NCI-H1417 treated with DMSO at 0.1 percent for 48 hours (cell line): ENCODE measurements at places on chromosomes 12 and 14.

DNA sequence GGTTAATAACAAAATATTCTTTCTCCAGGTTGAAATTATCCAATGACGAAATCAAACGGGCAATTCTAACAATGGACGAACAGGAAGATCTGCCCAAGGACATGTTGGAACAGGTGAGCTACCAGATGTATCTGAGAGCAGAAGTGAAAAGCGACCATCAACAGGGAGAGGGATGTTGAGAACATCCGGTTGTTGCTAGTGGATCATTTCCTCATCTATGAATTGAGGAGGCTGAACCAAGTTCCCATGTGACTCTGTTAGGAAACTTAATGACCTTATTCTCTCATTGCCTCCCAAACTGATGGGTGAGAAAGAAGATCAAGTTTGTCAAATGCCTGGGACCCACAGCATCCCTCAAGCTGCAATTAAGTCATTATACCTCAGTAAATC is 117.7 kb downstream of the GPR135 start:
- DNase-seq, result no peak

- DNase-seq, result no peak
These were observed 79.2 kb upstream of the RBM19 start for GRCh38 chr12:114045349-114045748.

DNA sequence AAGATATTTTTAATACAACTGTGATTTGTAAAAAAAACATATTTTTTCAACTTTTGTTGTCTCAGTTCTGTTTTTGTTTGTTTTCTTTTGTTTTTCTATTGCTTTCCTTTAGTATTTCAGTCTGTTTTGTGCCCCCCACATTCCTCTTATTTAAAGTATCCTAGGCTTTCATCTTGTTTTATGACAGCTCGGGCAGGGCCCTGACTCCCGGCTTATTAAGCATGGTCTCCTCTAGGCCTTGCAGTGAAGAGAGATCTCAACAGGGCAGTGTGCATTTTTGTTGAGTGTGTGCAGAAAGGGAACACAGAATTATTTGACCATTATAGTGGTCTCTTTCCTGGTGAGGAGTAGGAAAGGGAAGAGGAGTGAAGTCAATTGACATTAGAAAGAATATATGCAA is 110.2 kb upstream of the SLC38A4 start:
- DNase-seq, result no peak

GRCh38 chr12:14278294-14278953 is 87.1 kb upstream of the ATF7IP start:
- DNase-seq, result no peak

DNA sequence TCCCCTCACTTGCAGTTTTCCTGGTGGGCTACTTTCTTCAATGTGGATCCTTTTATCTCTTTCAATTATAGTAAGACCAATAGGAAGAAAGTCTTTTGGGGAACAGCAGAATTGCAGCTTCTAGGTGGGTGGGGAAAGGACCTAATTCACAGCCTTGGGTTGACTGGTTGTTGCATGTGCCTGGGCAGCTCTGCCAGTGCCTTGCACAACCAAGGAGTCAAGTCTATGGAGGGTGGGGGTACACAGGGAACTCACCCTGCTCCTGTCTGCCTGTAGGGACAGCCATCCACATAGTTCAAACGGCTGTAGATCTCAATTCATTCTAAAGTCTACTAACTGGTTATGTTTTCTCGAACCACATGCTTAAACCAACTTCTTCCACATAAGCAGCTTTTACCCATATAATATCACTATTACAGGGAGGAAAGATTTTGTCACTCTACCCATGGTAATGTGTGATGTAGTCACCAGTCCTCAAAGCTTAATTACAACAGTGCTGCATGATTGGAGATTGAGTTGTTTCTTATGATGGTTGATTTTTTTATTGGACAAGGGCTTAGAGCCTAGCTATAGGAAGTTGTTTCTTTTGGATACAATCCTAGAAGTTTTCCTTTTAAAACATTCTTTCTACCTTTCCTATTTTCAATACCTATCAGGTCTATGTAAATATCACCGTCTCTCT is 117.7 kb upstream of the FRMD6 start:
- no peak for DNase-seq

DNA sequence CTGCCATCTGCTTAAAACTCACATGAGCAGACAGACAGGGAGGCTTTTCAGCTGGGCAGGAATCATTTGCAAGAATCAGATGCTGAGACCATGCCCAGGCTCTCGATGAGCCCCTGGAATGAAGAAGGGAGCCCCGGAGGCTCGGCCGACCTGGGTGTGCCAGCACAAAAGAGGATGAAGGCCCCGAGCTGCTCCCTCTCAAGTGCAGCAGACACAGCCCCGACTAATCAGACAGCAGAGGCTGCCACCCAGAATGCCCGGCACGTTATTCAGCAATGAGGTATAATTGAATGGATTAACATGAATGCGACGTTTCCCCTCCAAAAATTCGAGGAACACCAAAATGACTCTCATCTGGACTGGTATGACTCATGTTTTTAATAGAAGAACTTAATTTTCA is 58.9 kb downstream of the BCL11B start:
- no peak for DNase-seq

- no peak for DNase-seq
These were observed 7.0 kb downstream of the SYT1 start for GRCh38 chr12:78871566-78871965.

- no peak for DNase-seq
These were observed 691.4 kb upstream of the TBX3 start for GRCh38 chr12:115375186-115375991.

- no peak for DNase-seq
These were observed 142.9 kb upstream of the KITLG start for GRCh38 chr12:88723219-88723618.

DNA sequence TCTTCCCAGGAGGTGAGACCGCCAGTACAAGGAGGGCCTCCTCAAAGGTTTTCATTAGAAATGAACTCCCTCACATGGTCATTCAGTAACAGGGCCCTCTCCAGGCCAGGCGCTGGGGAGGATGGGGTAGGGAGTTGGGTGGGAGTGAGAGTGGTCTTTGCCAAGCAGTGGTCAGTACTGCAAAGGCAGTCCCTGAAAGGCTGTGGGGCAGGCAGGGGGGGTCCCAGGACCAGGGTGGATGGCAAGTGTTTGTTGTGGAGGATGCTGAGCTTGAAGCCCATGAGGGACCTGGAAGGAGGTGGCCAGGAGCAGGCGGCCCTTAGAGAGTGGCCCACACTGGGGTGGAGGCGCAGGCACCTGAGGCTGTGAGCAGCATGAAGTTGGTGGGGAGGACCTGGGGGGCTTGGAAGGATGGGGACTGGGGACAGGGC is 26.1 kb downstream of the CEP170B start:
- DNase-seq, result no peak

DNA sequence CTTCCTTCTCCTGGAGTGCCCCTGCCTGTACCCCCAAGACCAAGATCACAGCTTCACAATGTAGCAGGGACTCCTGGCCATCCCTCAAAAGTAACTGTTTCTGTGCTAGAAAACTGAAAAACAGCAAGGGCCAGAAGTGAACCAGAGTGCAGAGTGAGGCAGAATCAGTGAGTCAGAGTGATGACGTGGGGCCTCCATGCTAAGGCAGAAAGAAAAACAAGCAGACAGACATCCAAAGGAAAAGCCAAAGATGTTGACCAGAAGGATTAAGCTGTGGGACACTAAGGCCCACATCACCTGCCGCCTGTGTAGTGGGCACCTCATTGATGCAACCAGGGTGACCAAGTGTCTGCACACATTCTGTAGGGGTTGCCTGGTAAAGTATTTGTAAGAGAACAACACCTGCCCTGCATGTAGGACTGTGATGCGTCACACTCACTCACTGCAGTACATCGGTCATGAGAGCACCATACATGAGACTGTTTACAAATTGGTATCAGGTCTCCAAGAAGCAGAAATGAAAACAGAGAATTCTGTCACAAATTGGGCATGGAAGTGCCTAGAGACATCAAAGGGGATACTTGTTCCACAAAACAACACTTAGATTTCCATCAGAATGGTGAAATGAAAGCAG is 51.2 kb downstream of the ARMH4 start:
- no peak for DNase-seq

- no peak for DNase-seq
These were observed 35.7 kb downstream of the HNRNPC start for GRCh38 chr14:21233457-21234076.

DNA sequence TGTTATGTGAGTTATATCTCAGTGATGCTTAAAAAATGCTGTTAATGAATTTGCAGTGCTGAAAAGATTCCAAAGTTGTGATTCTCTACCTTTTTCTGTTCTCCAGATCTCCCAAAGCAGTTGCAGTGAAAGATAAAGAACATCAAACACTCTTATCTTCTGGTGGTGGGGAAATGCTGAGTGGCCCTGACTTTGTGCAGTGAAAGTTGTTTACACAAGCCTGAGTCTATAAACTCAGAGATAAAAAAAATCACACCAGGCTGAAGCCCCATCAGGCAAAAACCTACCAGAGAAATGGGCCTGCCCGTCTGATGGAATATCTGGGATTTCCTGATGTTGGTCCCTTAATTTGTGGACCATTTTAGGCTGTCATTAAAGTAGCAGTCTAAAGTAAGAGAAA is 46.1 kb downstream of the RASSF3 start:
- no peak for DNase-seq

DNA sequence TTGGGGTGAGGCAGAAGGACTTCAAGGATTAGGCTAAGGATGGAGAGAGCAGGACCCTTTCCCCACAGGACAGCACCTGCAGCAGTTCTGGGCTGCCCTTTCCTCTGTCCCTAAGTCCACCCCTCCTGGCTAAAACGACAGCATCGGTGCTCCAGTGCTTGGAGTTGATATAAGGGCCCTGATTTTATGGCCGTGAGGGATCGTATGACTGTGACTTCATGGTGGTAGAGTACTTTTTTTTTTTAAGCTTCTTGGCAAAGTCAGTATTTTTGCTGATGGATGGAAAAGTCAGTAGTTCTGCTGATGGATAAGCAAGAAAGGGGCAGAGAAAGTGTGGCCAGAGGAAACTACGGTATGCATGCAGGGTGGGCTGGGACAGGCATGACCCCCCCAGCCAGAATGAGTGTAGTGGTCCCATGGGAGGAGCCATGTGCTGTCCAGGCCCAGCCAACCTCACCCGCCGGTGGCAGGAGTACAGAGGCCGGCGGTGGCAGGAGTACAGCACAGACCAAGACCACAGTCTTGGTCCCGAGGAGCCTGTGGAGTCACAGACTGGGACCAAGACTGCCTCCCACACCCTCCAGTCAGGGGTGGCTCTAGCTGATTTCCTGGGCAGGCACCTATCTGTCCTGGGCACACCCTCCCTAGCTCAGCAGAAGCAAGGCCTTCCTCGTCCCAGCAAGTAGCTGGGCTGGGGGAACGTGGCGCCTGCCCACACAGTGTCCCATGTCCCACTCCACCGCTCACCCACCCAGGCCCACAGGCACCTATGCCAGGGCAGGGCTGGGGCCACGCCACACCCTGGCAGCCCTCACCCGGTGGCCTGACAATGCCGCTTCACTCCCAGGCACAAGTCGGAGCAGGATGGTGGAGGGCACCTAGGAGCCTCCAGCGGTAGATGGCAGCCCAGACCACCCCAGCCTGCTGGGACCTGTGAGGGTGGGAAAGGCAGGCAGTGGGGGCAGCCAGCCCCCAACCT is 46.3 kb downstream of the CCDC88C start:
- no peak for DNase-seq

- no peak for DNase-seq
These were observed 225.0 kb upstream of the GRIP1 start for GRCh38 chr12:66903782-66904396.

GRCh38 chr12:95877622-95878021 is 18.9 kb downstream of the SNRPF start:
- DNase-seq, result no peak

GRCh38 chr14:58947156-58947555 is 241.3 kb upstream of the DAAM1 start:
- DNase-seq, result no peak

DNA sequence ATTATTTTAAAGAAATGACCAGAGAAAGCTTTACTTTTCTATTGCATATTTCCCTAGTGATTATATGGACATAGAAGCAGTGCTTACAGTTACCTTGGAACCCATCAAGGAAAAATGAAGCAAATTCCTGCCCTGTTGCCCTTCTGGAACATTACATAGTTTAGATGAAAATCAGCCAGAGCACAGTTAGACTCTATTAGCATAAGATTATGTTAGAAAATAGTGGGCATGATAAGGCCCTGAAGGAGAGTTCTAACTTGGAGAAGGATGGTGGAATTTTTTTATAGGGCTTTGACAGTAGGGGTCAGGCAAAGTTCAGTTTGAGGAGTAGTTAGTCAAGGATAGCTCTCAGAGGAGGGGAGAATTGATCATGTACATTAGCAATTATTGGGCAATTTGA is 74.3 kb downstream of the FUT8 start:
- no peak for DNase-seq

- no peak for DNase-seq
These were observed 26.4 kb downstream of the GNPTAB start for GRCh38 chr12:101804409-101804808.

GRCh38 chr14:75286313-75286712 is 7.7 kb downstream of the FOS start:
- no peak for DNase-seq

GRCh38 chr12:48350249-48351021 is at the start of gene ZNF641:
ZNF641 (minus strand) TSS chr12:48350919; CDS start chr12:48348090, 2,829 bp downstream.
- DNase-seq, result peak; percentile 2

GRCh38 chr14:61296719-61297502 is 15.8 kb upstream of the TMEM30B start:
- DNase-seq, result no peak

DNA sequence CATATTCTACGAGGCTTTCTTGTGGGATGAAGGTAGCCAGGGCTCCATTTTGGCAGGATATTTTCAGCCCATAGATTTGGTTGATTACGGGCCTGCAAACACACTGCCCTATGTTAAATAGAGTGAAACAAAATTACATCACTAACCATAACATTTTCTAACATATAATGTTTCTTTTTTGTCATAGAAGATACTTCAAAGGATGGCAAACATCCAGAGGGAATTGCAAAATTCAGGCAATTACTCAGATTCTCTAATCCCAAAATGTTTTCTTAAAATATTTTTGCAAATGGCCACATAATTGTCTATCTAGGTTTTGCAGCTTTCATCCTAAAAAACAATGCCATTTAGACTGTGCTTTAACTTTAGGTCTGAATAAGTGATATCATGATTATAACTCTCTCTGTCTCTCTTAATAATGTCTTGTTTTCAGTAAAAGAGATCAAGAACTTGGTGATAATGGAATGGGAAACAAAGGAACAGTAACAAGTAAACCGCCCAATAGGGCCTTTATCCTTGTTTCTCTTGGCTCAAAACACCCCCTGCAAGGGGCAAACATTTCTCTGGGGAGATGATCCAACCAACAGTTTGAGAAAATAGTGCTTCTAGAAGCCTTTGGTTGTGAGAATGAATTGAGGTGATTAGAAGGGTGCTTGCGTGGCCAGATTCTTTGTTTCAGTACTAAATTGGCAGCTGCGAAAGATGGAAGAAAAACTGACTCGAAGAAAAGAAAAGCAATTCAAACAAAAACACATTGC is 54.4 kb upstream of the BTG1 start:
- DNase-seq, result no peak

- no peak for DNase-seq
These were observed 41.3 kb downstream of the ELK3 start for GRCh38 chr12:96235484-96235826.
